Kidney epithelial cell (primary cell): ENCODE measurements at places on chromosomes 5 and 9. TPM values are rescaled to one million over a fixed set of nuclear protein-coding genes. Genes with fewer than 3 reads are reported as not detected.

DNA sequence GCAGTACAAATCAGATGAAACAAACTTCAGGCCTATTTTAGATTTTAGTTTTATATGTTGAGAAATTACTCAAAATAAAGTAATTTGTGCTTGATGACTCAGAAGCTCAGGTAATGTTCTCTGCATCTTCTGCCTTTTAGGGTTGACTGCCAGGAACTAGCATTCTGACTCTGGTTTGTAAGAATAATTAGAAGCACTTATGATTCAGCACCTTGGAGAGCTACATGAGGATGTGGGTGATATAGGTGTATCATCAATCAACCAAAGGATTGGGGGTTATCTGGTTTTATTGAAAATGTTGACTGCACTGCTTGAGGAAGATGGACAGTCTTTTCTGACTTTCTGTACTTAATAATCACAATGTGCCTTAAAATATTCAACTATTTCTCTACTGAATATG is 118.7 kb upstream of the SGCD start:
- DNase-seq = no peak

GRCh38 chr5:9903801-9904200 is 273.6 kb upstream of the TAS2R1 start:
- no peak for DNase-seq

- no peak for DNase-seq
Measured at GRCh38 chr5:136098176-136098575, 34.5 kb upstream of the SMAD5 start.

- no peak for DNase-seq
Measured at GRCh38 chr9:134782921-134783698, 97.5 kb upstream of the FCN2 start.

DNA sequence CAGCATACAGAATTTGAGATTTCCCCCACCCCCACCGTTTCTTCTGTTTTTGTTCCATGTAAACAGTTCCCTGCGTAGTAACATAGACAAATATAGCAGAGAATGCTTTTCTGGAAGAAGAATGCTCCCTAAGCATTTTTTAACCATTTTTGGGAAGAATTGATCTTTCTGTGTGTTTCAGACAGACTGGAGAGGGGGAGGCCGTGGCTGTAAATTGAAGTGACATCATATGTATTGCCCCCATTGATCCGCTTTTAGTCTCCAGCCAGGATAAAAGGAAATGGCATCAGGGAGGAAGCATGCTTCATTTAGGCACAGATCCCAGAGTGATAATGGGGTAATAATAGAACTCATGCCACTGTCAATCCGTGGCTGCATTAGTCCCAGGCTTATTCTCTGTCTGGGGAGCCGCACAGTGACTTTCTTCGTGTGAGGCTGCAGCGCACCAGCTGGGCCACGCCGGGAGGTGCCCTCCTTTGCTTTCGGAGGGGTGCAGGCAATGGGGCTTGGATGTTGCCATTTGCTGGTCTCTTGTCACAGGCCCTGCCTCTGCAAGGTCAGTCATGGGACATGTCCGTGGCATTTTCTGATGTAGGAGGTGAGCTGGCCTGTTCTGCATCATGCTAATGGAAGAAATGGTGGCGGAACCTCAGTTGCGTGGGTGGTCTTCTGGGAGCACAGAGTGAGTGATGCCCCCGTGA is 261.5 kb downstream of the FANCC start:
- no peak for DNase-seq

The TUSC1 gene
- 13.7 and 22.0 TPM in 2 replicates for total RNA-seq

The THOC3 gene
- 41.6 and 44.2 TPM in 2 replicates for total RNA-seq

The ARHGEF39 gene
- total RNA-seq = 0.62 and 1.2 TPM in 2 replicates
